NCI-H82 (cell line): ENCODE measurements at places on chromosomes 4 and X.
A peak's percentile ranks its signal among the peaks of the same experiment; 100 is the strongest.

GRCh38 chr4:138448169-138448568 lies 206.0 kb upstream of the SLC7A11 start:
- DNase-seq: no peak

- DNase-seq: no peak
Observed at GRCh38 chr4:20085156-20085555, 166.5 kb upstream of the SLIT2 start.

- no peak for DNase-seq
Observed at GRCh38 chr4:56147371-56147770, 198.6 kb downstream of the CEP135 start.

DNA sequence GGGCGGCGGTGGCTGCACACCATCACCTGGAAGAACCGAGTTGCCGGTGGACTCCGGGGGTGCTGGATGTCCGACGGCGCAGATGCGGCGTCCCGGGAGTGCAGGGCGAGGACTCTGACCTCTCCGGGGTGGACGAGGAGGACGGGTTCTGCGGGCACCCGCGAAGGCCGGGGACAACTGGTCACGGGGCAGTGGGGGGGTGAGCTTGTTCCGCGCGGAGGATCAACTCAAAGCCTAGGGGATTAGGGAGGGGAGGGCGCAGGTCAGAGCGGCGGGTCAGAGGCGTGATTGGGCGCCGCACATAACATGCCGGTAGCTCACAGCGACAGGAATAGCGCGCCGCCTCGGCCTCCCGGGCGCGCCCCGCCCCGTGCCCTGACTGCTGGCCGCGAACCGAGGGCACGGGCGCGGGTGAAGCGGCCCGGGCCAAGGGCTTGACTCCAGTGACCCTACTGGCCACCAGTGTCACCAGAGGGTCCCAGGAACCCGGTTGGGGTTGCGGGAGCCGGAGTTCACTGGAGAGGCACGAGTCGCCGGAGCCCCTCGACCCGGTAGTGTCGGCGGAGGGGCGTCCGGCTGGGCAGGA lies at the start of gene KLHL34:
Gene KLHL34, minus strand, starts transcription at position 179 of the 586 bp plus-strand sequence. CDS start 542 bp downstream, outside the sequence.
- no peak for DNase-seq

GRCh38 chr4:101197350-101197749 lies 150.0 kb downstream of the PPP3CA start:
- no peak for DNase-seq

DNA sequence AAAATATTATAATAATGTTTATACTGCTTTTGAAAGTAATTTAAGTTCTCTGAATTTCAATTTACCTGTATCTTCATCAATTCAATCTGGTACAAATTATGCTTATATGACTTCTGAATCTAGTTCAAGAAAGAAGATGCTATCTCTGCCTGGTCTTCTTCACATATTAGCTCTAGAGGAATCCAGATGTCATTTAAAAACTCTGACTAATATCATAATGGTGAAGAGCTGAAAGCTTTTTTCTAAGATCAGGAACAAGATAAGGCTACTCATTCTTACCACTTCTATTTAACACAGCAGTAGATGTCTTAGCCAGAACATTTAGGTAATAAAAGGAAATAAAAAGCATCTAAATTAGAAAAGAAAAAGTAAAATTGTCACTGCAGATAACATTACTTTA lies 636.1 kb downstream of the ARAP2 start:
- DNase-seq: no peak

- no peak for DNase-seq
Observed at GRCh38 chrX:3680459-3680858, 33.0 kb downstream of the PRKX start.

DNA sequence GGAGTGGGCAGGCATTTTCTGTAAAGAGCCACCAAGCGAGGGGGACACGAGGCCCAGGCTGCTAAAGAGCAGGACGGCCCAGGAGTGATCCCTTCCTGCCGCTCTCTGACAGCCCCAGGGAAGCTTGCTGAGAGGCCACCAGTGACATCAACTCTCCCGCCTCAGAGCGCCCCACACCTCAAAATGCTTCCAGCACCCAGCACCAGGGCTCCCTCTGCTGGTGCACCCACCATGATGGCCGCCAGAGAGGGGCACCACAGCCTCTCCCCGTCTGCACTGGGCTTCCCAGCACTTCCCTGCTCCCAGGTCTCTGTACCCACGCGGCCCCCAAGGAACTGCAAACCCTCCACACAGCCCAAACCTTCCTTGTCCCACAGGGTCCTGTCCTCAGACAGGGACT lies 40.4 kb downstream of the GAK start:
- peak; percentile 24 for DNase-seq

GRCh38 chr4:13267091-13267490 lies 217.0 kb downstream of the RAB28 start:
- DNase-seq: no peak

DNA sequence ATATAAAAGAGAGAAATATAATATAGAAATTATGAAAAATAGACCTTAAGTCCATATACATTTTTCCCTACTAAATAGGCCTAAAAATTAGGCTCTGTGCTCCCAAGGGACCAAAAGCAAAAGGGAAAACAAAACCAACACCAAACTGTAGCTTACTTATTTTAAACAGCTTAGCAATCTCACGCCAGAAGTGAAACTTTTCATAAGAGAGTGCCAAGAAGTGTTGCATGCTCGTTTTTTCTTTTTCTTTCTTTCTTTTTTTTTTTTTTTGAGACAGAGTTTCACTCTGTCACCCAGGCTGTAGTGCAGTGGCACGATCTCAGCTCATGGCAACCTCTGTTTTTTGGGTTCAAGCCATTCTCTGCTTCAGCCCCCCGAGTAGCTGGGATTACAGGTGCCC lies 250.4 kb downstream of the TMA16 start:
- no peak for DNase-seq

GRCh38 chr4:95516528-95517017 lies 32.2 kb downstream of the UNC5C start:
- peak; percentile 66 for DNase-seq

- DNase-seq: no peak
Observed at GRCh38 chr4:90528551-90528950, 401.4 kb downstream of the CCSER1 start.

DNA sequence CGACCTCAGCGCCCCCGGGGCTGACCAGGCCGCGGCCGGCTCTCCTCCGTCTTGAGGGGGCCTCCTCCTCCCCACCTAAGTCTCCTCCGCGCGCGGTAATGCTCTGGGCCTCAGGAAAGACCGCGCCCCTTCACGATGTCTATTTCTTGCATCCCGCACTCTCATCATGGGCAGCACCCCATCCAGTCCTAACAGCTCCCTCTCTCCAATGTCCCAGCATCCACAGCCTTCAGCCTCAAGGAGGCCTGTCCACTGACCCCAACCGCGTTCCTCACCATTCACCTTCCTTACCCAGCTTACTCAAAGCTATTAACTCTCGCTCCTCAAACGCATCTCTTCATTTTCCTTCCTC lies 77.5 kb downstream of the MAGED4 start:
- no peak for DNase-seq

DNA sequence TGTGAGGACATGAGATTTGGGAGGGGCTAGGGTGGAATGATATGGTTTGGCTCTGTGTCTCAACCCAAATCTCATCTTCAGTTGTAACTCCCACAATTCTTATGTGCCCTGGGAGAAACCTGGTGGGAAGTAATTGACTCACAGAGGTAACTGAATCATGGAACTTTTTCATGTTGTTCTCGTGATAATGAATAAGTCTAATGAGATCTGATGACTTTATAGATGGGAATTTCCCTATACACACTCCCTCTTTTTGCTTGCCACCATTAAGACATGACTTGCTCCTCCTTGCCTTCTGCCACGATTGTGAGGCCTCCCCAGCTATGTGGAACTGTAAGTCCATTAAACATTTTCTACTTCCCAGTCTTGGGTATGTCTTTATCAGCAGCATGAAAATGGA lies 253.2 kb upstream of the GK2 start:
- no peak for DNase-seq

GRCh38 chrX:30230395-30230794 lies at the start of gene MAGEB3:
Gene MAGEB3 (plus strand): TSS chrX:30230657. CDS start chrX:30235925, 5,268 bp downstream.
- DNase-seq: no peak

DNA sequence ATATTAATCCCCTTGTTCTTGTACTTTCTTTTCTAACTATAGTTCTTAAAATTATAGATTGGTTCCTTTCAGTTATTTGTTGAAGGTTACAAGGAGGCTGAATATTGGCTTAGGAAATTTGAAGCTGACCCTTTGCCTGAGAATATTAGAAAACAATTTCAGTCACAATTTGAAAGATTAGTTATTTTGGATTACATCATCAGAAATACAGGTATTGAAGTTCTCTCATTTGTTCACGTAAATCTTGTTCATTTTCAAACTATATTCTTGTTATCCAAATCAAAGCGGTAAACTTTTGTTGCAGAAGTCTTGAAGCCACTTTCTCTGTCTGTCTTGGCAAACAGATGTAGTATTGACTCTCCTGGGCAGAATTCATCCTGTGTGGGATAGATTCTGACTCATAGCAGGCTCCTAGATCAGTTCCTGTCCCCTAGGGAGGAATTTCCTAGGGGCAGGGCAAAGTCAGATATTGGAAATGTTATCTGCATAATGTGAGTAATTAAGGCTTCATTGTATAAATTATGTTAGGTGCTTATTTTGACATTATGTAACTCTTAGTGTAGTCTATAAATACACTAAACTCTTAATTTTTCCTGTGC lies 25.2 kb downstream of the PI4K2B start:
- DNase-seq: no peak

- DNase-seq: no peak
Observed at GRCh38 chr4:97367878-97368277, 775.4 kb downstream of the STPG2 start.

DNA sequence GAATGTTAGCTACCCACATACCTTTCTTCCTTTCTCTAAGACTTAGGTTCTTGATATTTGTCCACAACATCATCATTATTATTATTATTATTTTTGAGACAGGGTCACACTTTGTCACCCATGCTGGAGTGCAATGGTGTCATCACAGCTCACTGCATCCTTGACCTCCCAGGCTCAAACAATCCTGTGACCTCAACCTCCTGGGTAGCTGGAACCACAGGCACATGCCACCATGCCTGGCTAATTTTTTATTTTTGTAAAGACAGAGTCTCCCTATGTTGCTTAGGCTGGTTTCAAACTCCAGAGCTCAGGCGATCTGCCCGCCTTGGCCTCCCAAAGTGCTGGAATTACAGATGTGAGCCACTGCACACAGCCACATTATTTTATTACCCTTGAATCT lies 119.0 kb downstream of the CBR4 start:
- no peak for DNase-seq

- DNase-seq: no peak
Observed at GRCh38 chr4:38371391-38371851, 292.6 kb upstream of the KLF3 start.

GRCh38 chr4:70855464-70855863 lies 15.8 kb upstream of the GRSF1 start:
- DNase-seq: no peak

- DNase-seq: no peak
Observed at GRCh38 chr4:96841801-96842200, 1001.9 kb downstream of the PDHA2 start.

DNA sequence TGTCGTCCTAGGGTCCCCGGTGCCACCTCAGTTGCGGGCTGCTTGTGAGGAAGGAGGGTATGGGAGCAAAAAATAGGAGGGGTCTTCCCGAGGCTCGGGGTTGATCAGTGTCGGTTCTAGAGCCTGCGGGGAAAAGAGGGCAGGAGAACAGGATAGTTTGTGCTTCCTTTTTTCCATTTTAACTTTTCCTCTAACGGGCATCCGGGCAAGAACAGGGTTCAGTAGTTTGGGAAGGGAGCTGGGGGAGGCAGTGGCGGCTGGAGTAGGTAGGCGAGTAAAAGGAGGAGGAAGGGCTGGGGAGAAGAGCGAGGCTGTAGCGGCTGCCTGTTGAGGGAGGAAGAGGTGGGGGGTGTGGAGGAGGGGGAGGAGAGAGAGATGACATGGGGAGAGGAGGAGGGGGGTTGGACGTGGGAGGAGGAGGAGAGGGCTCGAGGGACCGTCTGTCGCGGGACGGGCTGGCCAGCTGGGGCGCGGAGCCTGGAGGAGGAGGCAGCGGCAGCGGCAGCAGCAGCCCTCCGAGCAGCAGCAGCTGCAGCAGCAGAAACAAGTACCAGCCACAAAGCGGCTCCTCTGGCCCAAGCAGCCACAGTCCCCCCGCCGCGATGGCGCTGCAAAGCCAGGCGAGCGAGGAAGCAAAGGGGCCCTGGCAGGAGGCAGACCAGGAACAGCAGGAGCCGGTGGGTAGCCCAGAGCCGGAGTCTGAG lies at the start of gene SLC16A2:
Gene SLC16A2, plus strand, starts transcription at position 458 of the 704 bp plus-strand sequence. Its CDS starts 145 bp downstream, at position 603.
- DNase-seq: peak; percentile 94

DNA sequence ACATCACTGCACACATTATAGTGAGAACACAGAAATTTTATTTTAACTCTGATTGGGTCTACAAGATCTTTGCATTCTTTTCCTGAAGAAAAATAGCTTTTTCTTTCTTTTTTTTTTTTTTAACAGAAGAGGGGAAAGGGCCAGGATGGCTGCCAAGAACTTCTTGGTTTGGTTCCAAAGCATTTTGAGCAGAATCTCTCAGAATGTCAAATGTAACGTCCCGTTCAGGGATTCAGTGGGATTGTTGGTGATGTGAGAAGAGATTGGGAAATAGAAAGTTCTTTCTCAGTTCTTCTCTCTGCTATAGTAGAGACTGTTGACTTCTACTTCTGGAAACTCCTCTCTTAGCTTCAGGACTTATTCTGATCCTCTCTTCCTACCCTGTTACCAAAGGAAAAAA lies 70.9 kb upstream of the CBR4 start:
- no peak for DNase-seq

GRCh38 chrX:124910611-124911010 lies 409.1 kb upstream of the TEX13C start:
- DNase-seq: no peak

- DNase-seq: no peak
Observed at GRCh38 chr4:51901363-51901762, 58.4 kb downstream of the DCUN1D4 start.

DNA sequence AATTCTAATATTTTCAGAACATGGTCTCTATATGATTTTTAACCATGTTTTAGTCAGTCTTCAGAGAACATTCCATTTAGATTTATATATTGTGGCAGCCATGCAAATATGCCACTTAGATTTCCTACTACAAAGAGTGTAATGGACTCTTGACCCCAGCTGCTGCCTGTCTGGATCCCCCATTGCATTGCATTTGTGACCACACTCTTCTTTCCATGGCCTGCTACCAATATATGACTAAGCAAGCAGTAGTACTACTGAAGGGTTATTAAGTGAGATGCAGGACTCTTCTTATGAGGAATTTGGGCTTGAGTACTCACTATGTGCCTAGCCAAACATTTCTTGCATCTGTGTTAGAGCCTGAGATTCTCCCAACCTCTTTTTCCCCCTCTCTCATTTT lies 306.8 kb downstream of the PDHA2 start:
- no peak for DNase-seq

- DNase-seq: no peak
Observed at GRCh38 chr4:101367201-101367600, 19.9 kb upstream of the PPP3CA start.
